ENCODE measurements at places on chromosomes 3 and 15.
A peak's percentile ranks its signal among the peaks of the same experiment; 100 is the strongest.

GRCh38 chr3:48413086-48413485, 16.8 kb downstream of the PLXNB1 start:
- no peak for DNase-seq

- DNase-seq: no peak
Measured at GRCh38 chr3:160540551-160540950, 24.8 kb downstream of the KPNA4 start.

DNA sequence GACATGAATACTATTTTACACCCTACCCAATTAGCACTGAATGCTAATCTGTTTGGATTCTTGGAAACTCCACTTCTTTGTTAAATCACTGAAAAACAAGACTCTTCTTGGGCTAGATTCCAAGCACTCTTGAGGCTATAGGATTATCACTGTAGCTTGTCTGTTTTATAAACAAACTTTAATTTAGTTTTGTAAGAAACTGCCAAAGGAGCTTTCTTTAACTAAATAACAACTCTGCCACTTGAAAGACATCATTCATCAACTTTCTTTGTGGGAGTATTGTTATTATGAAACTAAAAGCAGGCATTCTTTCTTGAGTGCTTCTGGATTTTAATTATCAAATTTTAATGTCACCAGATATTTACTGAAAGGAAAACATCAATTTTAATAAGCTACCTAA, 24.1 kb downstream of the CBLB start:
- DNase-seq: no peak

GRCh38 chr15:68378595-68378994, 53.4 kb downstream of the ITGA11 start:
- DNase-seq: no peak

- DNase-seq: no peak
Measured at GRCh38 chr3:38580450-38581382, 68.8 kb downstream of the SCN5A start.

- DNase-seq: no peak
Measured at GRCh38 chr15:90059208-90059985, 42.9 kb downstream of the IDH2 start.

GRCh38 chr15:37015035-37015434, 85.3 kb downstream of the MEIS2 start:
- peak; percentile 80 for DNase-seq

- DNase-seq: no peak
Measured at GRCh38 chr3:12793701-12794100, 2.8 kb upstream of the CAND2 start.

GRCh38 chr3:186612721-186613636, at the start of gene AHSG:
AHSG (plus strand) TSS chr3:186613060; CDS start chr3:186613142, 82 bp downstream.
- no peak for DNase-seq

GRCh38 chr15:91289324-91289723, 189.3 kb downstream of the SV2B start:
- DNase-seq: no peak

DNA sequence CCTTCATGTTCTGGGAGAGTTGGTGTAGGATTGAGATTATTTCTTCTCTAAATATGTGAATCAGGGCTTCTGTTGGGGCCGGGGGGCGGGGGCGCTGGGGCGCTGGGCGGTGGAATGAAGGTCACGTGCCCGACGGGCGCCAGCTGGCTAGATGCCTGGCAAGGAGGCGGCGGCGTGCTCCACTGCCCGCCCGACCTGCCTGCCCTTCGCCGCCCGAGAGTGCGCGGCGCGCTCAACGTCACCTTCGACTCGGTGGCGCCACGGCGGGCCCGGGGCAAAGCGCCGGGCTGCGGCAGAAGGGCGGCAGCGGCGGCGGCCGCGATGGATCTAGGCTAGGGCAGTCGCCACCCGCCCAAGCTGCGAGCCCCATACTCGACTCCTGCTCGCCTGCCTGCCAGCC, 47.0 kb upstream of the LHFPL4 start:
- DNase-seq: no peak

DNA sequence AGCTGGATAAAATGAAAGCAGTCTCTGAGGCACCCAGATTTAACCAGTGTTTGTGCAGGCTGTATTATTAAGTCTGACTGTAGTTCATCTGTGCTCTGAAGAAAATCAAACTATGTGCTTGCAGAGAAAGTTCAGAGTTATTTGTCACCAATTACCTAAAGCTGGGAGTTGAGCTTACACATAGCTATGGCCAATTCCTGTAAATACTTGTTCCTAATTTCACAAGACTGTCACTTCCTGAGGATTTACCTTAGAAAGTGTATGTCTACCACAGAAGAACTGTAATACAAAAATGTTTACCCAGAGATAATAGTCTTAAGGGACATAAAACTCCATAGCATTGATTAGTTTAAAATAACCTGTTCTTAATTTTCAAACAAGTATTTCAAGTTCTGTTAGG, 628.4 kb upstream of the TGFBR2 start:
- no peak for DNase-seq

DNA sequence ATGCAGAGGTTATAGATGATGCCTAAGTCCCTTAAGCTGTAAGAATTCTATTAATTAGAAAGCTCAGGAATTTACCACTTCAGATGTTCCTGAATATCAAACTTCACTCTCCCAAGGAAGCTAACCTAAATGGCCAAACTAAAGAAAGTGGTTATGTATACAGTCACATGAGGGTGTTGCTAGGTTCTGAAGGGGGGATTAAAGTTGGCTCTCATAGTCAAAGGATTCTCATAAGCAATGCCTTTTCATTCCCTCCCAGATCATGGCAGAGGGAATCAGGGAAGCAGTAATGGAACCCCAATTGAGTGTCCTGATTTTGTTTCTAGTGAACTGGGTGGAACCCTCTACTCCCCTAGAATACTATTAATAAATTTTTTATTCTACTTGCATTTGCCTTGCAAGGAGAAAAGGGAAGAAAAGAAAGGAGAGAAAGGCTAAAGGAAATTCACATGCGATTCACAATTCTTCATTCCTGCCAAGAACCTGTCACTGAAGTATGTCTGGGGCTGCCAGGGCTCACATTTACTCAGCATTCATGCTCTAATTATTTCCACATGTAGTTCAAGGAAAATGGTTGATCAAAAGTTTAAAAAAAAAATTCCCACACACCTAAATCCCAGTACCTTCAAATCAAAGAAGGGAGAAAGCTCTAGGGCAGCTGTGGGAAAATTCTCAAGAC, 25.1 kb downstream of the FSTL1 start:
- DNase-seq: peak; percentile 98

DNA sequence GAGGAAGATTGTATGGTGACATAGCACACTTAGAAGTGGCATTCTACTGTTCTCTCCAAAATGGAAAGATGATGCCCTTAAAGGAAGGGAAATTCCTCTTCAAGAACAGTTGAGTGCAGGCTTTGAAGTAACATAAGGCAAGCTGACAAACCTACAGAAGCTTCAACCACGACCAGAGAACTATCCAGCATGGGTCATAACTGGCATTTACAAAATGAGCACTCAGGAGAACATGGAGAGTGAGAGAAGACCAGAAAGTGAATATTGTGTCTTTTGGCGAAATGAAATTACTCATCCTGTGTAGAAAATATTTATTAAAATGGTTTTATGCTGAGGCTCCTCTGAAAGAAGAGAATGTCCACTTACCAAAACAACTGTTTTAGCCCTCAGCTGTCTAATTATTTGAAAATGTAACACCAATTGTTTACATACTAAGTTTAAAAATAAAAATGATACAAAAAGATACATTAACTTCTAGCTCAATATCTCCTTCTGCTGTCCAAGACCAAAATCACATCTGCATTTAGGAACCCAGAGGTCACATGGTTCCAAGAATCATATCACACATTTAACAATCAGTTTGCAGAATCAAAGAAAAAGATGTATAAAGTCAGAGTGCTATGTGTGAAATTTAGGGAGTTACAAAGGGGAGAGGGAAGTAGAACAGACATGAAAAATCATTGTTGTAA, 216.9 kb downstream of the ATP8B4 start:
- DNase-seq: peak; percentile 91
